ENCODE measurements at places on chromosomes 5 and 9. TPM values are rescaled to one million over a fixed set of nuclear protein-coding genes. Genes with fewer than 3 reads are reported as not detected.

- peak; percentile 68 for DNase-seq
Observed at GRCh38 chr5:83844449-83845068, 123.9 kb upstream of the HAPLN1 start.

DNA sequence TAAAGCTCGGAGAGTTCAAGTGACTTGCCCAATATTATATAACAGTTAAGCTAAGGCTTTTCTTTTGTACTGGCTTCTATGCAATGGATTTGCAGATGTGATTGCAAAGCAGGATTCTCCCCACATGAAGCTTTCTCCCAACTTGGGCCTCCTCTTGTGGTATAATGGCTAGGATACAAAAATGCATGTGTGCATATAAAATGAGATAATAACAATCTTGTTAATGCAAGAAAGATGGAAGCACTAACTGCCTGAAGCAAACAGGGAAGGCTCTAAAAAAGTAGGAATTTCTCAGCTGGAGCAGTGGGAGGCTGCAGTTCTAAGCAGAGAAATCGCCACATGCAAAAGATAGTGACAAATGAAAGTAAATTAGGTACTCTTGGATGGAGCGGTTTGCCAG is 444.2 kb upstream of the RIOK2 start:
- DNase-seq = no peak

Gene TMEM245
- 35.0 TPM for total RNA-seq

Gene PAX5
- not detected for total RNA-seq

GRCh38 chr9:134706522-134706921 is 64.9 kb downstream of the COL5A1 start:
- DNase-seq = no peak

All from MCF 10A (cell line).